ENCODE measurements at places on chromosomes 12 and 14. TPM values are rescaled to one million over a fixed set of nuclear protein-coding genes. Genes with fewer than 3 reads are reported as not detected.

Gene ETFBKMT
- total RNA-seq, result 3.2 TPM

Gene ESR2
- total RNA-seq, result under 0.01 TPM

Gene PRKCH
- total RNA-seq, result 1.4 TPM

Gene SMCO2
- 0.14 TPM for total RNA-seq

Gene ERP27
- not detected for total RNA-seq

Gene SERPINA10
- not detected for total RNA-seq

Gene AKAP5
- 0.74 TPM for total RNA-seq

Gene SLC25A21
- total RNA-seq, result 0.57 TPM

Gene AICDA
- total RNA-seq, result not detected

Gene RHOF
- 4.4 TPM for total RNA-seq

Gene CAND1
- 102 TPM for total RNA-seq

Gene CLEC1A
- not detected for total RNA-seq

Gene RAD9B
- 0.46 TPM for total RNA-seq

Gene AGAP2
- 0.14 TPM for total RNA-seq

Gene PLBD1
- total RNA-seq, result 1.1 TPM

Gene AREL1
- 24.4 TPM for total RNA-seq

Gene PPP1R36
- total RNA-seq, result 1.1 TPM

Gene CAPZA3
- total RNA-seq, result 0.14 TPM

Gene SPX
- total RNA-seq, result 0.18 TPM

Gene MFAP5
- total RNA-seq, result 20.3 TPM

Gene STXBP6
- total RNA-seq, result 7.3 TPM

Gene WNT1
- total RNA-seq, result not detected

Gene MGP
- 8.0 TPM for total RNA-seq

Gene TBX3
- 22.0 TPM for total RNA-seq

Gene CDC42BPB
- total RNA-seq, result 57.6 TPM

Gene C12orf60
- total RNA-seq, result 0.74 TPM

Gene TAS2R7
- total RNA-seq, result not detected

Gene RPGRIP1
- total RNA-seq, result not detected

Gene LYSET
- 7.5 TPM for total RNA-seq

Gene PTPRQ
- total RNA-seq, result 2.8 TPM

Gene CEBPE
- total RNA-seq, result not detected

Gene CLEC2D
- total RNA-seq, result 1.4 TPM

Gene CHPT1
- total RNA-seq, result 22.0 TPM

Measured in smooth muscle cell of bladder (primary cell).